ENCODE measurements at places on chromosomes 16 and 17. TPM values are rescaled to one million over a fixed set of nuclear protein-coding genes. Genes with fewer than 3 reads are reported as not detected.

DNA sequence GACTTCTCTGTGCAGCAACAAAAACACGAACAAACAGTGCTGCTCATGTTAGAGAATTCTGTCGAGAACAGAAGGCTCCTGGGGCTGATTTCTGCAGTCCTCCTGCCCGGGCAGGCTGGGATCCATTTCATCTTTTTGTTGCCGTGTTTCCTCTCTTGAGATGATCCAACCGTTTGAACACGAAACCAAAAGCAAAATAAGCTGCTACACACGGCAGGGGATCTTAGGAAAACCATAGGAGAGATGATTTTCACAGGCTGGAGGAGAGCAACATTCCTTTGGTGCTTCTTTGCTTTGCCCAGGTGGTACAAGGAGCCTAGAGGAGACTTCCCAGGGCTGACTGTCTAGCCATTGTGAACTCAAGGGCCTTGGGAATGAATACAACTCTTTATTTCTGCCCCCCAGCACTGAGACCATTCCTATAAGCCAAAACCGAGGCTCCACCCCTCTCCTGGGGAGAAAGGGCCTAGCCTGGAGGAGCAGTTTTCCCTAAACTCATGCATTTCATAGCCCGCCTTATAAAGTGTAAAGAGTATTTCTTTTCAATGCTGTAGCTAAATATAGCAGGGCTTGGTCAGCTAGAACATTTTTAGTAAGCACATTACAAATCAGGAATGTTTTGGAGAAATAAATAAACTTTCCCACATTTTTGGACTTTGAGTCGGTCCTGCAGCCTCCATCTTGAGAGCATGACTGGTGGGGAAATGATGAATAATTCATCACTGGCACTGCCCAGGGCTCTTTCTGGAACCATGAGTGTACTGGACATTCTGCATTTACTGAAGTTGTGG lies 7.7 kb downstream of the FOXL1 start:
- peaks cover 3% of the 10 kb centered on the region for H3K27me3 ChIP-seq
- no peak overlapping the region for H3K27ac ChIP-seq
- DNase-seq, result no peak
- H3K4me1 ChIP-seq, result no peaks in the 10 kb centered on the region
- no peak overlapping the region for H3K4me3 ChIP-seq

- no peaks in the 10 kb centered on the region for H3K27me3 ChIP-seq
- H3K4me3 ChIP-seq, result no peak overlapping the region
- H3K4me1 ChIP-seq, result no peaks in the 10 kb centered on the region
- H3K36me3 ChIP-seq, result no peaks in the 10 kb centered on the region
Measured at GRCh38 chr17:67606896-67607604, 110.7 kb upstream of the NOL11 start.

- H3K36me3 ChIP-seq, result peaks cover 11% of the 10 kb centered on the region
- peaks cover 5% of the 10 kb centered on the region for H3K4me1 ChIP-seq
- no peak overlapping the region for H3K4me3 ChIP-seq
- no peak for DNase-seq
Measured at GRCh38 chr16:19235886-19236285, 49.6 kb upstream of the CLEC19A start.

GRCh38 chr17:18356624-18357023 lies 6.7 kb downstream of the SHMT1 start:
- peaks cover 25% of the 10 kb centered on the region for H3K36me3 ChIP-seq
- no peak for DNase-seq
- no peak overlapping the region for H3K4me3 ChIP-seq
- H3K4me1 ChIP-seq, result no peaks in the 10 kb centered on the region
- H3K27me3 ChIP-seq, result no peaks in the 10 kb centered on the region

GRCh38 chr17:27318228-27318627 lies 24.3 kb downstream of the WSB1 start:
- no peak overlapping the region for H3K27ac ChIP-seq
- H3K4me3 ChIP-seq, result no peak overlapping the region
- DNase-seq, result peak; percentile 13
- H3K36me3 ChIP-seq, result peaks cover 53% of the 10 kb centered on the region

- no peaks in the 10 kb centered on the region for H3K27me3 ChIP-seq
- no peaks in the 10 kb centered on the region for H3K36me3 ChIP-seq
- H3K4me3 ChIP-seq, result no peak overlapping the region
- H3K4me1 ChIP-seq, result no peaks in the 10 kb centered on the region
- no peak for DNase-seq
Measured at GRCh38 chr16:48820379-48820778, 210.4 kb upstream of the N4BP1 start.

DNA sequence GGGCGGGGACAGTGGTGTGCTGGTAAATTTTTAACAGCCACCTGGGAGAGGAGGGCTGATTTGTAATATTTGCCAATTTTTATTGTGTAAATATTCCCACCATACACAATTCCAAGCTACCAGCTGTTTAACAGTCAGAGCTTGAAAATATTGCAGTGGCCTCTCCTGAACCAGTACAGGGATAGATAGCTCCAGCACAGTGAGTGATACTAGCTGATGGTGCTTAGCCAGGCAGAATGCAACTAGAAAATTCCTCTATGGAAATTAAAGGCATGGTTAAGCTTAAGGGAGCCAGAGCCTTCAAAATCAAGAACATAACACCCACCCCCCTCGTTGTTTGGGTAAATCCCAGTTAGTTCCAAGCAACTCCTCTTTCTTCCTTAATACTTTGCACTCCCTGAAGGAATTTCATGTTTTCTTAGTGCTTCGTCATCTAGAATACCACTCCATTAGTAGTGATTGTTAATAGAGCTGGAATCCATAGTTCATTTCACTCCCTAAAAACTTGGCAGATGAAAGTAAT lies 96.6 kb downstream of the CYB561 start:
- H3K36me3 ChIP-seq, result no peaks in the 10 kb centered on the region
- no peaks in the 10 kb centered on the region for H3K4me1 ChIP-seq
- H3K4me3 ChIP-seq, result no peak overlapping the region
- no peak overlapping the region for H3K27ac ChIP-seq
- H3K27me3 ChIP-seq, result no peaks in the 10 kb centered on the region

DNA sequence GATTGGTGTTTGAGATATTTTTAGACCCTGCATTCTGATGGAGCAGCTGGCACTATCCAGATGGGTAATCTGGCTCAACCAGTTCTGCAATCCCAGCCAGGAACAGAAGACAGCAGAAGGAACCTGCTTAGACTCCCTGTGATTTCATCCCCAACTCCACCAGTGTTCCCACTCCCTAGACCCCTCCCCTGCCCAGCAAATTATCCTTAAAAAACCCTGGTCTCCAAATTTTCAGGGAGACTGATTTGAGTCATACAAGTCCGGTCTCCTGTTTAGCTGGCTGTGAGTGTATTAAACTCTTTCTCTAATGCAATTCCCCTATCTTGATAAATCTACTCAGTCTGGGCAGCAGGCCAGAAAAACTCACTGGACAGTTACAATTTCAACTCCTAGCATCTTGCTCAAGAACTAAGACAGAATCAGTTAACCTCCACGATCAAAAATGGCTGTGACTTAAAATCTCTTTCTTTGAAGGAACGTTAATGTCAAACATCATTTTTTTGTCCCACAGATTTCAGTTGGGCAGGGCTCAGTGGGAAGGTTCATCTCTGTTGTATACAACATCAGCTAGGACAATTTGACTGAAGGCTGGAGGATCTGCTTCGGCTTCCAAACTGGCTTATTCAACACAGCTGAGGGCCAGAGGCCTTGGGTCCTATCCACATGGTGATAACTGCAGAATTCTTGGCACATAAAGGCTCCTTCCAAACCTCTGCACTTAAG lies 4.9 kb upstream of the RBL2 start:
- H3K4me3 ChIP-seq, result no peak overlapping the region
- peaks cover 12% of the 10 kb centered on the region for H3K36me3 ChIP-seq
- H3K27ac ChIP-seq, result no peak overlapping the region
- no peaks in the 10 kb centered on the region for H3K27me3 ChIP-seq
- no peak for DNase-seq
- H3K4me1 ChIP-seq, result no peaks in the 10 kb centered on the region

DNA sequence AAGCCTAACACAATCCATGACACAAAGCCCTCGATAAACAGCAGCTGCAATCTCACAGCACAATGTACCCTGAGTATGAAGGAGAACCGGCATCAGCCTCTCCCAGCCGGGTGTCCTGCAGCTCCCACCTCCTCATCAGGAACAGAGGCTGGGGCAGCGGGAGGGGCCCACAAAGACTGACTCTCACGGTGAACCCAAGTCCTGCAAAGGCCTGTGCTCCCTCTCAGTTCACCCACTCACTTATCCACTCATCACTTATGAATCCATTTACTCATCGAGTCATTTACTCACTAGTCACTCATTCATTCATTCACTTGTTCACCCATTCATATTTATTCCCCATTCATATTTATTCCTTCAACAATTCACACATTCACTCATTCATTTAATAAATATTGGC lies 11.6 kb downstream of the ZNF423 start:
- no peak overlapping the region for H3K4me3 ChIP-seq
- H3K4me1 ChIP-seq, result peaks cover 11% of the 10 kb centered on the region
- no peaks in the 10 kb centered on the region for H3K36me3 ChIP-seq
- no peaks in the 10 kb centered on the region for H3K27me3 ChIP-seq

DNA sequence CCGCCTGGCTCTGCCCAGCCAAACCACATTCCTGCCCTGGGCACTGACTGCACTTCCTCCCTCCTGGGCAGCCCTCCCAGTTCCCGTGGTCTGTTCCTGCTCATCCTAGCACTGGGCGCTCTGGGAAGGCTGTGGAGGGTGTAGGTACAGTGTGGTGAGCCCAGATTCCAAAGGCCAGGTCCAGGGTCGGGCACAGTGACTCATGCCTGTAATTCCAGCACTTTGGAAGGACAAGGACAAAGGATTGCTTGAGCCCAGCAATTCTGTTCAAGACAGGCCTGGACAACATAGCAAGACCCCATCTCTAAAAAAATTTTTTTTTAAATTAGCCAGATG lies 30.6 kb downstream of the C16orf74 start:
- H3K27me3 ChIP-seq, result peaks cover 2% of the 10 kb centered on the region
- H3K4me1 ChIP-seq, result no peaks in the 10 kb centered on the region
- no peak for DNase-seq
- H3K27ac ChIP-seq, result no peak overlapping the region

- H3K4me3 ChIP-seq, result no peak overlapping the region
- no peaks in the 10 kb centered on the region for H3K36me3 ChIP-seq
- H3K27ac ChIP-seq, result no peak overlapping the region
- H3K27me3 ChIP-seq, result no peaks in the 10 kb centered on the region
- H3K4me1 ChIP-seq, result peaks cover 17% of the 10 kb centered on the region
Measured at GRCh38 chr17:77424585-77425344, 284.0 kb downstream of the SEC14L1 start.

GRCh38 chr16:47475786-47476185 lies 14.7 kb downstream of the PHKB start:
- no peak overlapping the region for H3K27ac ChIP-seq
- no peaks in the 10 kb centered on the region for H3K36me3 ChIP-seq
- no peaks in the 10 kb centered on the region for H3K4me1 ChIP-seq
- H3K4me3 ChIP-seq, result no peak overlapping the region
- no peaks in the 10 kb centered on the region for H3K27me3 ChIP-seq

DNA sequence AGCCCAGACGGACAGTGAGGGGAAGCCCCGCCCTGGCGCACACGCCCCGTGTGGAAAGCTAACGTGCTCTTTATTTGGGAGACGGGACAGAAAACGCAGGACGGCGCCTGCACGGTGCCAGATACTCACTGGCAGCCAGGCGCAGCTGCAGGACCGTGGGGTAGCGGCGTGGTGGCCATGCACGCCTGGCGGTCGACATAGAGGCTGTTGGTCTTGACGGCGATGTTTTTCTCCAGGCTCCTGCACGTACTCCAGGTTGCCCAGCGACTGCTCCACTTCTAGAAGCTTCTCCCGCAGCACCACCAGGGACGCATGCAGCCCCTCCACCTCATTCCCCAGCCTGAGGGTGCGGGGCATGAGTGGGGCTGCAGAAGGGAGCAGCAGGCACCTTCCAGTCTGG lies 5.1 kb upstream of the C1QTNF8 start:
- no peak overlapping the region for H3K27ac ChIP-seq
- H3K27me3 ChIP-seq, result no peaks in the 10 kb centered on the region
- H3K4me3 ChIP-seq, result no peak overlapping the region

- H3K36me3 ChIP-seq, result no peaks in the 10 kb centered on the region
- H3K27ac ChIP-seq, result no peak overlapping the region
- no peaks in the 10 kb centered on the region for H3K27me3 ChIP-seq
- DNase-seq, result no peak
- no peak overlapping the region for H3K4me3 ChIP-seq
Measured at GRCh38 chr16:55386534-55387296, 62.7 kb downstream of the IRX6 start.

DNA sequence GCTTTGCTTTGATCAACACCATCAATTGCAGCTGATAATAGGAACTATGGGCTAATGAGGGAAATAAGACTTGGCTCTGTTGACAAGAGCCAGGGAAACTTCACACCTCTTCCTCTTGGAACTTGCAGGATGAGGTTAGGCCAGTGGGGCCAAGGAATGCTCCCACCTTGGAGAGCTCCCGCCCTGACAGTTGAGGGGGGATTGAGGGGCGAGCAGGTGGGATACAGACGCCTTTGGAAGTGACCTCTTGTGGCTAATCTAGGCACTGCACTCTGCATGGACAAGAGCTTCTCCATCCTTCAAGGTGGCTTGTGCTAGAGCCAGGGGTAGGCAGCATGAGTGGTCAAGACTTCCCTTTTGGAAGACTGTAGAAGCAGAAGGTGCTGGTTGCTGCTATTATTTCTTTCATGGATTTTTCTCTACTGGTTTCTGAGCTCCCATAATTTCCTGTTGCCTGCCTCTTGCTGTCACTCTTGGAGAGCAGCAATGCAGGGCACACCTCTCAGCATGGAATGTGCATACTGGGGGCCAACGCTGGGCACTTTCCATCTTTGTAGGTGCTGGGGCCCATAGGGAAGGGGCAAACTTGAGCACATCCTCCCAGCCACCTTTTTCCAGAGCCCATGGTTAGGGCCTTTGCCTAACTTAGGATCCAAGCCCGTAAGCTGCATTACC lies 2.3 kb upstream of the PHF12 start:
- DNase-seq, result peak; percentile 96
- H3K4me1 ChIP-seq, result peaks cover 9% of the 10 kb centered on the region
- H3K27me3 ChIP-seq, result no peaks in the 10 kb centered on the region
- H3K36me3 ChIP-seq, result peaks cover 9% of the 10 kb centered on the region

CDRT15L2 gene
- total RNA-seq, result not detected

CBFA2T3 gene
- 2.9 TPM for total RNA-seq

CCDC200 gene
- not detected for total RNA-seq

SMIM36 gene
- total RNA-seq, result not detected

MPG gene
- total RNA-seq, result 41.7 TPM

HID1 gene
- 12.7 TPM for total RNA-seq

KRTAP4-9 gene
- not detected for total RNA-seq

CNTD1 gene
- not detected for total RNA-seq

HIGD1B gene
- total RNA-seq, result not detected

ATP1B2 gene
- total RNA-seq, result 15.4 TPM

KRT27 gene
- total RNA-seq, result not detected

GNAO1 gene
- total RNA-seq, result 16.9 TPM

AANAT gene
- total RNA-seq, result 0.55 TPM

STXBP4 gene
- 16.5 TPM for total RNA-seq

Data from H9 (cell line).